ENCODE measurements at places on chromosomes 6 and 20.

DNA sequence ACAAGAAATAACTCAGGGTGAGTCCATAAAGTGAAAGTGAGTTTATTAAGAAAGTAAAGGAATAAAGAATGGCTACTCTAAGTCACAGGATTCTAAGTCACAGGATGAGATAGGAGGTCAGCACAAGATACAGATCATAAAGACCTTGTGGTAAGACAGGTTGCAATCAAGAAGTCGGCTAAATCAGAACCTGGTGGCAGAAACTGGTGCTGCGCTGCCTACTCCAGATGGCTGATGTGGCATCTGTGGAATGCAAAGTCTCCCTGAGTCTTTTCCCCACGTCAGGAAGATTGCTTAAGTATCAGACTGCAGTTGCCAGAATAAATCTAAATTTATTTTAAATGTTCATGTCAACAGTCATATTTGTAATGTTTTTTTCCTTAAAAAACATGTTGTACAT lies 10.7 kb upstream of the KCNK15 start:
- DNase-seq: no peak

GRCh38 chr6:123804787-123805540 lies 1.3 kb downstream of the NKAIN2 start:
- peak; percentile 48 for DNase-seq

DNA sequence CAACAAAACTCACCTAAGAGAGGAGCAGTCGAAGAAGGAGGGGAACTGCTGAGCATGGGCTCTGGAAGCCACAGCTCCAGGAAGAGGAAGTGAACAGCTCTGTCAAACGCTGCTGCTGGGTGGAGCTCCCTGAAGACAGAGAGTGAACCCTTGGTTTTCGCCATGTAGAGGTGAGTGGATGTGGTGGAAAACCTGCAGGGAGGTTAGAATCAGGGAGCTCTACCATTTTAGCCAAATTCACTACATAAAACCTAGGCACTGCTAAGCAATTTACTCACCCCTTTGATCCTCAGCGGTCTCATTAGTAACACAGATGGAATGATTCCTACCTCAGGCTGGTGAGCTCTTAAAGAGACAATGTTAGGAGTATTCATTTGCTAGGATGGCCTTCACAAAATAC lies 19.4 kb upstream of the TFAP2A start:
- no peak for DNase-seq

GRCh38 chr6:158923805-158924498 lies 76.0 kb downstream of the RSPH3 start:
- no peak for DNase-seq

DNA sequence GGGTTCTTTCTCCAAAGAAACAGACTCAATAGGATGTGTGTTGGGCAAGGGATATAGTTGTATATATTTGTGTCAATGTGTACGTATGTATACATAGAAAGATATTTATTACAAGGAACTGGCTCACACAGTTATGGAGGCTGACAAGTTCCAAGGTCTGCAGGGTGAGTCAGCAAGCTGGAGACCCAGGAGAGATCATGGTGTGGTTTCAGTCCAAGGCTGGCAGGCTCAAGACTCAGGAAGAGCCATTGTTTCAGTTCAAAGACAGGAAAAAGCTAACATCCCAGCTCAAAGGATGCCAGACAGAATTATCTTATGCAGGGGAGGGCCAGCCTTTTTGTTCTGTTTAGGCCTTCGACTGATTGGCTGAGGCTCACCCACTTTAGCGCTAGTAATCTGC lies 89.9 kb upstream of the RALGAPA2 start:
- no peak for DNase-seq

Data from NCI-H774 (cell line).